Activated naive CD4-positive, alpha-beta T cell (primary cell): ENCODE measurements at places on chromosomes 2 and 18.

GRCh38 chr2:150212722-150213171 is 274.7 kb downstream of the RND3 start:
- no peak for DNase-seq

GRCh38 chr2:231467016-231467545 is 2.8 kb upstream of the NCL start:
- no peak for DNase-seq

GRCh38 chr2:219396863-219397457 is 9.2 kb upstream of the DNPEP start:
- DNase-seq = no peak

DNA sequence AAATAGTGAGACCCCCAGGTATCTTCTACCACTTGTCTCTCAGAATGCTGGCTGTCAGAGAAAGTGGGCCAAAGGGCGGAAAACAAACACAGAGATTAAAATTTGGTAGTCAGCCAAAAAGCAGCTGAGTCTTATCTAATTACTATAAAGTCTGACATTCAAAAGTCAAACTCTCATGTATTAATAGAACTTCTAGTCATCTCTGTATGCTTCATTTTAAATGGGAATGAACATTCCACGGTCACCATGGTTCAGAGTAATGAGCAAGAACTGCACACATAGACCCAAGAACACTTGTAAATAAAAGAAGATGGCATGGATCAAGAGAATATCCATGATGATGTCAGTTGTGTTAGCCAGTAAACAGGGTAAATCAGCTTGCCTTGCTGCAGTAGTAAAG is 1267.0 kb upstream of the CHAC2 start:
- DNase-seq = no peak

- no peak for DNase-seq
These were observed 26.2 kb downstream of the MMADHC start for GRCh38 chr2:149561309-149561926.

GRCh38 chr18:50805732-50806131 is 14.1 kb downstream of the MRO start:
- DNase-seq = no peak

DNA sequence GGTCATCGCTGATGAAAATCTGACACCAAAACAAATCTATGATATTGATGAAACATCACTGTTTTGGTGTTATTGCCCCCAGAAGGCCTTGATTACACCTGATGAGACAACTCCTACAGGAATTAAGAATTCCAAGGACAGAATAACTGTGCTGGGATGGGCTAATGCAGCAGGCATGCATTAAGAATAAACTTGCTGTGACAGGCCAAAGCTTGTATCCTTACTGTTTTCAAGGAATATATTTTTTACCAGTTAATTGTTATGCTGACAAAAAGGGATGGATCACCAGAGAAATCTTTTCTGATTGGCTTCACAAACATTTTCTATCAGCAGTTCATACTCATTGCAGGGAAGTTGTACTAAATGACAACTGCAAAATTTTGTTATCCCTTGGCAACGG is 278.2 kb downstream of the IKZF2 start:
- no peak for DNase-seq

DNA sequence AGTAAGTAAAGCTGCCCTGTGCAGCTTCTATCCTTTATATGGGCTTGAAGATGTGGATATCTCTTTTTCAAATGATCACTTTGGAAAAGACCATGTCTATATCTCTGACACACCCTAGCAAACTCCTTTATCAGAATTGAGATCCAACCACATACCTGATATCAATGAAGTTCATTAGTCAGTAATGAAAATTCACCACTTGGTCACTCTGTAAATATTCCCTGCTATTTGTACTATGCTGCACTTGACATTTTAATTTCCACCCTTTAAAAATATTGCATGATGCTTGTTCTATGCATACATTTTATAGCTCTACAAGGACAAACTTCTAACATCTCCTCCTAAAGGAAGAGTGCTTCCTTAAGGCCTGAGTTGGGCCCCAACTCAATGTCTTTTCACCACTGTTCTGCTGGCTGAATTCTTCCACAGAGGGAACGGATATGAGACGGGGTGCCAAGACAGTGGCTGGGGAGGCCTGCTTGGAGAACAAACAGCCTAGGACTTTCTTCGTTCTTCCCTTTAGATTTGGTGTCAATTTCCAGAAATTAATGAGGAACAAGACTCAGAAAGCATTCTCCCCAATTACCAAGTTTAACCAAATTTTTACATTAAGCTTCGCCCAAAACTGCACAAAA is at the start of gene GKN2:
TSS of gene GKN2 (minus strand) at position 7 of the 635 bp plus-strand sequence. CDS start 32 bp downstream, outside the sequence.
- DNase-seq = no peak

DNA sequence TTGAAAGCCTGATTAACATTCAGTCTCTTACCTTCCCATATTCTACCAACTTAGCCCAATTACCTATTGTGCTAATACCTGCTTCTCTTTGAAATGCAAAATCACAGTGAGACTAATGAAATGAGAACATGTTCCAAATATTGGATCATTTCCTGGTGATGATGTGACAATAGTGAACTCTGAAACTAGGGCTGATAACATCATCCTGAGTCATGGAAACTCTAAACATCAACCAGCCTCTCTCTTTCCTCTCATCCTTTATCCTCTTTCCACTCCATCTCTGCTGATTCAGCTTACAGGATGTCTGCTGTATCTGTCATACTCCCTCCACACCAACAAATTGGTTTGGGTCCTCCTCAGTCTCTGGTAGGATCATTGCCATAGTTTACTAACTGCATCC is 98.8 kb upstream of the NCKAP5 start:
- no peak for DNase-seq

DNA sequence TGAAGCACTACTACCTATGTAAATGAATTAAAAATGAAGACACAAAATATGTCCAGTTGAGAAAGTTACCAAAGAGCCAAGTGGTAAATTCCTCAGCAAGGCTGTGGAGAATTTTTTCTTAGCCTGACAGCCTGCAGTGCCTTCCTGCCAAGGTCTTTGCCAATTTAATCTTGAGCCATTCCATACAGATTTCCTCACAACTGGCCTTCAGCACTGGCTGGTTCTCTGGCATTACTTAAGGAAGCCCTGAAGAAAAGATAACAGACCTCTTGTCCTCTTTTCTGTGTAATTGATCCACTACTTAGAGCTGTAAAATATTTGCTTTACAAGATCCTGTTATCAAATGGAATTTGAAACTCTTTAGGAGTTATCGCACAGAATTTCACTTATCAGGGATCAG is 334.2 kb upstream of the LRRTM1 start:
- DNase-seq = no peak

- no peak for DNase-seq
These were observed 119.2 kb downstream of the VAPA start for GRCh38 chr18:10033016-10033399.

DNA sequence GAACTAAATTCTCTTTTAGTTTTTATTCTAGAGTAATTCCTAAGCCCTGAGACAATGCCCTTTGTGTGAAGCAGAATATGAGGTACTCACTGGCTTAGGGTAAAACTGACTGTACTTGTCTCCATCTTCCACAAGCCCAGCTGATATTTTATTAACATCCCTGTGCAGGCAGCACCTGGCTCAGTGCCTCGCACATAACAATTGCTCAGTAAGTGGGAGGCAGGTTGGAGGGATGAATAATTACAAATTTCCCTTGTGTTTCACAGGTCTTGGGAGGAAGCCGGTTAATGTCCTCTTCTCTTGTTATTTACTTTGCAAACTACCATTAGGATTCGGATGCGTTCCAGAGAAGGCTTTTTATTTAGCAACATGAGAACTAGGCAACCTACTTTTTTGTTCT is 249.8 kb upstream of the FSHR start:
- DNase-seq = no peak

DNA sequence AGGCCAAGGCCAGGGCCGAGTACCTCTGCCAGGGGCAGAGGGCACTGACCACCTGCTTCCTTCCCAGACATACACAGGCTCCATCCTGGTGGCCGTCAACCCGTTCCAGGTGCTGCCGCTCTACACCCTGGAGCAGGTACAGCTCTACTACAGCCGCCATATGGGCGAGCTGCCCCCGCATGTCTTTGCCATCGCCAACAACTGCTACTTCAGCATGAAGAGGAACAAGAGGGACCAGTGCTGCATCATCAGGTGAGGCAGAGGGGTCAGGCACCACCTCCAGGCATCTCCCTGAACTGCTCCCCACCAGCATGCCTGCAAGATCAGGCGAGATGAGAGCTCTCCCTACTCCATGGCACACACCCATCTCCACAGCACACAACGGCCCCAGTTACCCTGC is 31.1 kb downstream of the MYO7B start:
- no peak for DNase-seq

DNA sequence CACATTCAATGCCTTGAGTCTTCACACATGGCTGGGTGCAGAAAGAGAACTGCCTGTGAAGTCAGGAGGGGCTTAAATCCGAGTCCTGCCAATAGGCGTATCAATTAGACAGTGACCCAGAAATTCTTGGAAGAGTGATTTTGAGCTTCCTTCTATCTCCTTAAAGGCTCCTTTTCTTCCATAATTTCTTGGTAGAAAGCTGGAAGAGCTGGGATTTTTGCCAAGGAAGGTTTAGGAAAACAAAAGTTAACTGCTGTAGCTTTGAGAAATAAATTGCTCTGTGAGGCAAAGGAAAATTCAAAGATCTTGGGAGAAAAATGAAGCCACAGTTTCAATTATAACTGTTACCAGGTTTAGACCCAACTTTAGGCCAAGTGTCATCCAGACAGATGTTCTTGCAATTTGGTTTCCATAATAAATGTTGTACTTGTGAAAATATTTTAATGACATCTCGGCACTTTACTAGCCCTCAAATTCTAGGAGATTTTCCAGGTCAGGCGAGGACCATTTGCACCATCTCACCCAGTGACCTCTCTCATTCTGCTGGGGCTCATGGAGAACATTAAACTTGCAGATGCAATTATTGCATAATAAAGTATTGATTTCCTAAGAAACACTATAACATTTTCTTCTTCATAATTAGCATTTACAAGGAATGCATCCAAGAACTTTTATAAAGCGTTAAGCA is 329.7 kb upstream of the MEIS1 start:
- no peak for DNase-seq

DNA sequence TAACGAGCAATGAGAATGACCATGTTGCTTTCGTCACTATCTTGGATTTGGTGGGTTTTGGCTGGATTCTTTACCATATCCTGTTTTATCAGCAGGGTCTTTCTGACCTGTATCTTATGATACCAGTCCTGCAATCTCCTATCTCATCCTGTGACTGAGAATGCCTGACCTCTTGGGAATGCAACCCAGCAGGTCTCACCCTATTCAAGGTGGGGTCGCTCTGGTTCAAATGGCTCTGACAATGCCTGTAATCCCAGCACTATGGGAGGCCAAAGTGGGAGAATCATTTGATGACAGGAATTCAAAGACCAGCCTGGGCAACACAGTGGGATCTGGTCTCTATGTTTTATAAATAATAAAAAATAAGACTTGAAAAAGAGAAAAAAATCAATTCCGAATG is 173.5 kb downstream of the ACTR3 start:
- no peak for DNase-seq

GRCh38 chr2:96697476-96697875 is 42.4 kb downstream of the LMAN2L start:
- no peak for DNase-seq

DNA sequence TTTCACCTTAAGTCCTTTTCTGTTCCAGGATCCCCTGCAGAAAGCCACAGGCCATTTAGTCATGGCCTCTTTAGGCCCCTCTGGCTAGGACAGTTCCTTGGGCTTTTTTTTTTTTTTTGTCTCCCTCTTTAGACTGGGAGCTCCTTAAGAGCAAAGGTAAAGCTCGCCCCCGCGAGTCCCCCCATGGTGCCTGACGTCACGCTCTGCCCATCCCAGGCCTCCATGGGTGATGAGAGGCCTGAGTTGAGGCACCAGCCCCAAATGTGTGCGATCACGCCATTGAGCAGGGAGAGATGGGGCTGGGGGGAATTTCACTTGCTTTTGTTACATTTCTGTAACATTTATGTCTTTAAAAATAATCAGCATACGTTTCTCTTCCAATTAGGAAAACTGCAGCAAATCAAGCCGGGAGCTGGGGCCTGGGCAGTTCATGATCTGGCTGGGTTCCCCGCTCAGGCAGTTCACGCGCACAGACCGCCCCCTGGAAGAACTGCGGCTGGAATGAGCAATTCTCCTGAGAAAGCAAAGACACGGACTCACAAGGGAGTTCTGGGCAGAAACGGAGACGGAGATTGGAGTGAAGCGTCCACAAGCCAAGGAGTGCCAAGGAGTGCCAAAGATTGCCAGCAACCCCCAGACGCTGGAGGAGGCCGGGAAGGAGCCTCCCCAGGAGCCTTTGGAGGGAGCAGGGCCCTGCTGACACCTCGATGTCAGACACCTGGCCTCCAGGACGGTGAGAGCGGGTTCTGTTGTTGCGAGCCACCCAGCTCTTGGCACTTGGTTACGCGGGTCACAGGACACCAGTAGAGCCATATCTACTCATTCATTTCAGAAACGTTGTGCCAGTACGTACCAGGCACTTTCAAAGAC is 108.4 kb upstream of the ODC1 start:
- DNase-seq = no peak

- no peak for DNase-seq
These were observed 266.1 kb downstream of the ZNF385B start for GRCh38 chr2:179595284-179595683.

- no peak for DNase-seq
These were observed 127.8 kb downstream of the ARHGAP28 start for GRCh38 chr18:6857300-6857699.

DNA sequence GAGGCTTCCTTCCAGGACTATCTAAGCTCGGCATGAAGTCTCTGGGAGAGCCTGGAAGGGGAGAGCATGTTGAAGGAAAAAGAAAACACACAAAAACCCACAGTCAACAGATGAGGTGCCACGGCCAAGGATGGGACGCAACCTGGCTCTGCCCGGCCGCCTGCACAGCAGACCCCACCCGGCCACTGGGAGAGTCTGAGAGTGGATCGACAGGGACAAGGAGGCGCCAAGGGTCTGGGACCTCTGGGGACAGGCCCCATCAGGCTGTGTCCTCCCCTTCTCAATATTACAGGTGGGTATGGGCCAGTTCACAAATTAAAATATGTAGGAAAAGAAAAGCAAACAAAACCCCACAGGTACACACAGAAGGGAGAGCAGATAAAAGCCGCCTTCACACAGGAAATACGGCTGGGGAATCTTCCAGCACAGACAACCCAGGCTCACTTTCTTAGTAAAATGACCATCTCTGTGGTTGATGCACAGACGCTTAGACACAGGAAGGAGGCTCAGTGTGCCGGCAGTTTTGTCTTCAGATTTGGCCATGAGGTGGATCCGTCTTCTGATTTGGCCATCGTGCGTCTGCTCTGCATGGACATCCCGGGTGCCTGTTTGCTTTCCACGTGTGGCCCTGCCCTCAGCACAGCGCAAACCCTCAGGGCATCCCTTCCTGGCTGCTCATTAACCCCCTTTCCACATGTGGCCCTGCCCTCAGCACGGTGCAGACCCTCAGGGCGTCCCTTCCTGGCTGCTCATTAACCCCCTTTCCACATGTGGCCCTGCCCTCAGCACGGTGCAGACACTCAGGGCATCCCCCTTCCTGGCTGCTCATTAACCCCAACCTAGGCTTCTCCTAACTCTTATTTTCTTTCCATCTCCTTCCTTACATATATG is 138.4 kb downstream of the EIPR1 start:
- DNase-seq = no peak

DNA sequence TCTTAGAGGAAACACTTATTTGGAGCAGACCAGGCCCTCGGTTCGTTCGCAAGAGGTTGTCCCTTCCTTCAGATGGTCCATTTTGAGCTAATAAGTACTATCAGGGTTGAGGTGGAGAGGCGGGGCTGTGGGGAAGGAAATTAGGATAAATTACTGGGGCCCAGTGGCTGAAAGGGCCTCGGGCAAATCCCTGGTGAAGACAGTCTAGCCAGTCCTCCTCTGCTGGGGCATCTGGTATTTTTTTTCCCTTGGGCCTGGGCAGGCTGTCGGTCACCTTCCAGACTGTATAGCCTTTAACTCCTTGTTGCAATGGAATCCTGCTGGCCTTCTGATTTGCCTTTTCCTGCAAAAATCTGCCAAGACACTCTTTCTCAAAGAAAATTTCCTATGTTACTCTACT is 1.7 kb upstream of the MYO3B start:
- no peak for DNase-seq
